ENCODE measurements at places on chromosomes 1 and 21.

DNA sequence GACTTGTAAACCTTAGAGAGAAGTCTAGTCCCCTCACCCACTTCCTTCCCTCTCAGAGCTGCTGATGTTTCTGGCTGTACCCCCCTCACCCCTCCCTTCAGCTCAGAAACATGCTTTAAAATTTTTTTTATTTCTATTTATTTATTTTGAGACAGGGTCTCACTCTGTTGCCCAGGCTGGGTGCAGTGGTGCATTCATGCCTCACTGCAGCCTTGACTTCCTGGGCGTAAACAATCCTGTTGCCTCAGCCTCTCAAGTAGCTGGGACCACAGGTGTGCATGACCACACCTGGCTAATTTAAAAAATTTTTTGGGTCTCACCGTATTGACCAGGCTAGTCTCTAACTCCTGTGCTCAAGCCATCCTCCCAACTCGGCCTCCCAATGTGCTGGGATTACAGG, 2.9 kb upstream of the WNT2B start:
- no peak for DNase-seq

GRCh38 chr1:182707122-182707521, 22.7 kb upstream of the RGS8 start:
- no peak for DNase-seq

GRCh38 chr1:54854381-54855020, 32.5 kb downstream of the DHCR24 start:
- no peak for DNase-seq

- DNase-seq: no peak
Observed at GRCh38 chr1:185441605-185442004, 124.6 kb upstream of the IVNS1ABP start.

- no peak for DNase-seq
Observed at GRCh38 chr1:4595341-4596225, 58.8 kb upstream of the AJAP1 start.

- no peak for DNase-seq
Observed at GRCh38 chr1:41558761-41559171, 74.3 kb upstream of the EDN2 start.

GRCh38 chr1:215004121-215004827, 78.3 kb upstream of the KCNK2 start:
- DNase-seq: no peak

GRCh38 chr1:26290882-26291261, 11.0 kb downstream of the SH3BGRL3 start:
- no peak for DNase-seq

- DNase-seq: no peak
Observed at GRCh38 chr1:195828325-195828724, 779.9 kb downstream of the KCNT2 start.

DNA sequence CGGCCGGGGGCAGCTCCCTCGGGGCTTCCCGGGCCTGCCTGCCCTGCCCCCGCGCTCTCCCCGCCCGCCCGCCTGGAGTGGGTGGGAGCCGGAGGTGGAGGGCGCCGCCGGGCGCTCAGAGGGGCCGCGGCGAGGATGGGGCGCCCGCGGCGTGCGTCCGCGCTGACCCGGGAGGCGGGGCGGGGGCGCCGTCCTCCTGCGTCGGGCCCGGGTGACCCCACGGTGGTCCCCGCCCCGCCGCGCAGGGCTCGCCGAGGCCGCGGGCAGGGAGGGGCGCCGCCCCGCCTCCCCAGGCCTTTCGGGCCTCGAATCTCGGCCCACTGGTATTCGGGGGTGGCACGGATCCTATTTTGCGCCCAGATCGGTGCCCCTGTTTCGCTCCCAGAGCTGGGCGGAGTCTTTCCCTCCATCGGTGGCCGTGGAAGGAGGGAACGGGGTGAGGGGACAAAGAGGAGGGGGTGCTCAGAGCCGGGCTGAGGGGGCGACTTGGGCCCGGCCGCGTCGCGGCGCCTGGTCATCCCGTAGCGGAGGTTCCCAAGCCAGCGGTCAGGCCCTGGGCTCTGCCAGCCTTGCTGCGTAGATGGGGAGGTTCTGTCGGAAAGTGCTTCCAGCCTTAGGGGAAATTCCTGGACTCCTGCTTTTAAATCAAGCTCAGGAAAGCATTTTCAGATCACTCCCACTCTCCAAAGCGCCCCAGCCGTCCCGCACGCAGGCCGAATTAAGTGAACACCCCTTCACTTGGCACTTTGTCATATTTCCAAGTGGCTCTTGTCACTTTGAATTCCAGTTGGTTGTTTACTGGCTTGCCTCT, 545 bp downstream of the PATJ start:
- no peak for DNase-seq

- DNase-seq: no peak
Observed at GRCh38 chr1:175960169-175960568, 216.8 kb upstream of the TNR start.

GRCh38 chr21:39918558-39918957, 51.3 kb downstream of the PCP4 start:
- no peak for DNase-seq

DNA sequence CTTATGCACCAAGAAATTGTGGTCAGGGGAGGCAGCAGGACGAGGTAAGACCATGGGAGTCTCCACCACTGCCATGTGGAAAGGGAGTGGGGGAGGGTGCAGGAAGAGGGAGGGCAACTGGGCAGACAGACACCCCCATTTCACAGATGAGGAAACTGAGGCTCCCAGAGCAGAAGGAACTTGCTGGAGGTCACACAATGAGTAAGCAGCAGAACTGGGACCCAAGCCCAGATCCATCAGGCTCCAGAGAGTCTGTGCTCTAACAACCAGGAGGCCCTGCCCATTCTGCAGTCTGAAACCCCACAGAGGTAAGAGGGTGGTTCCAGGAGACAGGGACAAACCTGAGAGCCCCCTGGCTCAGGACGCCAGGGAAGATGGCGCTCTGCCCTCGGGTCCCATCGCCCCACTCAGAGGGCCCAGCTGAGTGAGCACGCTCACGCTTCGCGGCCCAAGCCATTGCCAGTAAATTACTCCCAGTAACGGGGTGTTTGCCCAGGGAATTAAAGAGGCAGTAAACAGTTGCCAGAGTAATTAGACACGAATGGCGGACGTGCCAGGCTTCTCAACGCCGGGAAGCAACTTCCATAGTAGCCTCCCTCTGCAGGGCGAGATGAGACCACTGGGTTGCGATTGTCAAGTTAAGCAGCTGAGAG, 59.2 kb downstream of the MATN1 start:
- peak; percentile 58 for DNase-seq

DNA sequence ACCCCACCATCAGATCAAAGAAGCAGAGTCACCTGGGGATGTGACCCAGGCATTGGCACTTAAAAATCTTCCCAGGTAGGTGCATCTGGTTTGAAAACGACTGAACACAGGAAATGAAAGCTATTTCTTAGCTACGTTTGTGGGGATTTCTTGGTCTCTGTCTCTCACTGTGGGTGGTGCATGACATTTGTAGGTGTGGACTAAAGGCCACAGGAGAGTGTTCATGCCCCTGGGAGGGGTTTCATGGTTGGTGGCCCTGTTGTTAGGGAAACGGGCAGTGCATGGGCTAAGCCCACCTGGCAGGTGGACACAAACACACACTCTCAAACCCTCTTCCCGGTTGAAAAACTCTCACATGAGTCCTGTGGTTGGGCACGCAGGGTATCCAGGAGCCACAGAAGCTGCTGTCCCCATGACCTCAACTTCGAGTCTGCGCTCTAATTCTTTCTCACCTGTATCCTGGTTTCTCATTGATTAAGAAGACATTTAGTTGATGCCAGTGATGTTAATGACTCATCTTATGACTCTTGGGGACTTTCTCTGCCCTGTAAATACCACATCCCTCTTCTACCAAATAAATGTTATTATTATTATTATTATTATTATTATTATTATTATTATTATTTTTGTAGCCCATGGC, 119.4 kb downstream of the MRPS6 start:
- DNase-seq: no peak

GRCh38 chr1:115051850-115052249, 22.2 kb downstream of the TSHB start:
- DNase-seq: no peak

DNA sequence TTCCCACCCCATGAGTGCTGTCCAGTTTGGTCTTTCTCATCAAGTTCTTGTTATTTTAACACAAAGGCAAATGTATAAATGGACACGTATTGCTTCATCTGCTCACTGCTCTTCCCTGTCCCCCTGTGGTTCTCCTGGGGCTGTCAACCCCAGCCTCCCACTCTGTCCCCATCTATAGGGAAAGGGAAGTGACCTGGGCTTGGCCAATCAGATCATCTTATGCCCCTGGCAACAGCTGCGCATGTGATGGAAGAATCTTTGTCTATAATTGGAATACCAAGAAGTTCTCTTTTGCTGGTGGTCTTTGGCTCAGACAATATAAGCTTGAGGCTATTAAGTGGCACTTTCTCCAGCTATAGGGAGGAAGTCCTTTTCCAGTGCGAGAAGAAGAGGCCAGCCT, 4.7 kb upstream of the CCSAP start:
- DNase-seq: no peak

DNA sequence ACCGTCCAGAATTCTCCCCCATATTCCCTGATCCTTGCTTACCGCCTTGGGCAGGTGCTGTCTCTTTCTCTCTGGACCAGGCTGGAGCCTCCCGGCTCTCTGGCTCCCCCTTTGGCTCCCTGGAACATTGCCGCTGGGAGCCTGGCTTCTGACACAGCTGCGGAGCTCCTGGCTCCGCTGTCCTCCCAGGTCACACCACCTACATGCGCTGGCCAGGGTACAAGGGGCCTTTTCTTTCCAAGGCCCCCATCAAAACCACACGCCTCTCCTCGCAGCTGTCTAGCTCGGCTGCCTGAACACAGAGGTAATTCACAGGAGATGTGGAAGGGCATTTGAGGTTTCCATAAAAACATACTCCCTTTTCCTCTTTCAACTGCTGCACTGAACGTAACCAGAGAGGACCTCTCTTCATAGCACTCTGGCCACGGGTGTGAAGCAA, 7.5 kb upstream of the ZNF648 start:
- DNase-seq: peak; percentile 70

Measured in DMS153 (cell line).